ENCODE measurements at places on chromosomes 5 and 9.

DNA sequence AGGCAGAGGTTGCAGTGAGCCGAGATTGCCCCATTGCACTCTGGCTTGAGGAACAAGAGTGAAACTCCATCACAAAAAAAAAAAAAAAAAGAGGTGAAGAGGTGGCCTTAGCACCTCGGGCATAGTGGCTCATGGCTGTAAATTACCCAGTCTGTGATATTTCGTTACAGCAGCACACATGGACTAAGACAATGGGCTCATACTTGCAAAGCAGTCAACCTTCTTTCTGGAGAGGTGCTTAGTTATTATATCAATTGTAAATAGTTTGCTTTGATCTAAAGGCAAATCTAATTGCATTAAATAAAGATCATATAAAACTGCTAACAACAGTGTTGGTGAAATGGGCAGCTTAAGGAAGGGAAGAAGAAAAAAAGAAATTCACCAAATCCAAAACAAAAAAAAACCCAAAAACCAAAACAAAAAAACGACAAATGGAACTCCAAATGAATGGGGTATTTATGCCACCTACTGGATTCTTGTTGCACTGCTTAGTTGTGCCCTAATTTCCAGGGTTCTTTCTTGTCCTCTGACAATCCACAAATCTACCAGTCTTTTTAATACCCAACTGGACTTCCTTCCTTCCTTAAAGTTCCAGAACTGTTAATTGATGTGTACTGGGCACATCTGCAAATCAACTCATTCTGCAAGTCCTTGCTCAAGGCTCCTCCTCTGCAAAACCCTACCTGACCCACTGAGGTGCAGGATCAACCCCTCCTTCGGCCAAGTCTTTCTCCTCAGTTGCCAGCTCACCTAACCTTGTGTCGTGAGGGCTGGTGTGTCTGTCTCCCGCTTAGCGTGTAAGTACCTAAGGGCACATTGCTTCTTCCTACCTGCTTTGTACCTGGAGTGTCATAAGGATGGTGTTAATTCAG lies 35.0 kb upstream of the DMRT1 start:
- no peak for DNase-seq

- DNase-seq: no peak
Observed at GRCh38 chr9:99663856-99664255, 157.8 kb upstream of the NR4A3 start.

DNA sequence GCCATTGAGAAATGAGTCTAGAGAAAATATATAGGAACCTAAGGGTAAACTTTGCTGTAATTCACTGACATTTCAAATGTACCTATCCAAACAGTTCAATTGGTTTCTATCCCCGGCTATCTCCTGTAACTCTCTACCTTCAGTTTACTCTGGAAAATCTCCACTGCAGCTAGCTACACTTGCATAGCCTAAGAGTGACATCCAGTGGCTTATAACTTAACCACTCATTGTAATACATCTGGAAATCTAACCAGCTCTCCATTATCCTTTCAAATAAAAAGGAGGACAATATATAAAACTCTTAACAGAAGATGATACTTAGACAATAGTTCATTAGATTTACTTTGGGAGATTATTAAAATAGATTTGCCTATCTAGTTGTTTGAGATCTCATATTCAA lies 35.3 kb upstream of the SPDL1 start:
- no peak for DNase-seq

DNA sequence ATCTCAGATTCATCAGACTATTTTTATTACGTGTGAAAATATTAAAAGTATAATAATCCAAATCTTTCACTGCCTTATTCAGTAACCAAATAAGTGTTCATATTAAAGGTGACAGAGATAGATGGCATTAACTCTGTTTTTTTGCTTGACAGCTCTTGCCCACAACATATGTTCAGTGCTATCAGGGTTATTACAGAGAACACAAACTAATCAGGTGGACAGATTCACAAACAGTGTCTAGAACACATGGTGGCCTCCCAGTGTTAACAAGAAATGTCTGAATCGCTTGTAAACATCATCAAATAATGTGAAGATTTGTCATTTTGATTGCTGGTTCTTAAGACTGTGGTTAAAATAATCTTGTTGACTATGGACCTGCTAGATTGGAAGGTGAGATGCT lies 609.1 kb upstream of the GRAMD2B start:
- DNase-seq: no peak

GRCh38 chr5:110476164-110476563 lies 250.3 kb downstream of the TMEM232 start:
- no peak for DNase-seq

DNA sequence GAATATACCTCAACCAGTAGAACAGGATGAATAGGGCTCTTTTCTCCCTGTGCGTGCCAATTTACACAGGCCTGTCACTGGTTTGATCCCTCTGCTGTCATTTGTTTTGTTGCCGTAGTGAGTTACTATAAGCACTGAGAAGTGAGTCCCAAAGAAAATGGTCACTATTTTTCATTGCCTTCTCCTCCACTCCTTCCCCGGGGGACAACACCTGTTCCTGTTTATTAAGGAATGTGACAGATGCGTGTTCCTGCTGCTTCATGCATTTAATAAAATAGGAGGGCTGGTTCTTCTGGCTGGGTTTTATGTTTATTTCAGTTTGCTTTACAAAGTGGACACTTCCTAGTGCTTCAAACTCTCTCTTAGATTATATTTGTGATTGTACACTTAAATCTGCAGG lies 6.4 kb downstream of the THBS4 start:
- no peak for DNase-seq

DNA sequence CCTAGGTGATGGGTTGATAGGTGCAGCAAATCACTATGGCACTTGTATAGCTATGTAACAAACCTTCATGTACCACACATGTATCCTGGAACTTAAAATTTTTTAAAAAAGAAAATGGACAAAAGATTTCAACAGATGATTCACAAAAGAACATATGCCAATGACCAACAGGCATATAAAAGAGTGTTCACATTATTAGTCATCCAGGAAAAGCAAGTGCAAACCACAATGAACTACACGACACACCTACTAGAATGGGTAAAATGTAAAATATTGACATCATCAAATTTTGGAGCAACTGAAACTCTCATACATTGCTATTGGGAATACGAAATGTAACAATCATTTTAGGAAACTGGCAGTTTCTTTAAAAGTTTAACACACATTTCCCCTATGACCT lies 109.9 kb downstream of the YIPF5 start:
- DNase-seq: no peak
